ENCODE measurements at places on chromosomes 1 and 21.
A peak's percentile ranks its signal among the peaks of the same experiment; 100 is the strongest.

GRCh38 chr1:15965228-15965767, 10.6 kb downstream of the ZBTB17 start:
- DNase-seq = peak; percentile 36

DNA sequence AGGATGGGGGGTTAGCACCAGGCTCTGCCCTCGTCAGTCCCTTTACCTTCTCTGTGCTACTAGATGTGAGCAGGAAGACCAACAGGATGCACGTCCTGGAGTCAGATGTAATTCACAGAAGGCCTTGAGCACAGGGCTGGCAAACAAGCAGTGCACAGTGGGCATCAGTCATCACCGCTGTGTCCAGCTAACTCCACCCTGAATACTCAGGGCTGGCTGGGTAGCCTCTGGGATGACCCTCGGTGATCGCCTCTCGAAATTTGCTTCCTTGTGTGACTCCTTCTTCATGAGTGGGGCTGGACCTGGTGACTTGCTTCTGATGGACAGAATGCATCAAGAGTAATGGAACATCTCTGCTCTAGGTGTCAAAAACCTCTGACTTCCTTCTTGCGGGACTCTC, 92.2 kb upstream of the TMPRSS2 start:
- no peak for DNase-seq

- DNase-seq = peak; percentile 28
These were observed 37.1 kb upstream of the ARHGEF10L start for GRCh38 chr1:17502326-17502778.

- no peak for DNase-seq
These were observed at the start of gene ADAMTS1 for GRCh38 chr21:26845066-26845758. TSS of gene ADAMTS1 (minus strand) at chr21:26845409. CDS start at chr21:26844954, 455 bp downstream.

GRCh38 chr1:3465091-3465934, 10.8 kb downstream of the ARHGEF16 start:
- no peak for DNase-seq

GRCh38 chr1:197683895-197684553, 91.3 kb downstream of the DENND1B start:
- DNase-seq = no peak

DNA sequence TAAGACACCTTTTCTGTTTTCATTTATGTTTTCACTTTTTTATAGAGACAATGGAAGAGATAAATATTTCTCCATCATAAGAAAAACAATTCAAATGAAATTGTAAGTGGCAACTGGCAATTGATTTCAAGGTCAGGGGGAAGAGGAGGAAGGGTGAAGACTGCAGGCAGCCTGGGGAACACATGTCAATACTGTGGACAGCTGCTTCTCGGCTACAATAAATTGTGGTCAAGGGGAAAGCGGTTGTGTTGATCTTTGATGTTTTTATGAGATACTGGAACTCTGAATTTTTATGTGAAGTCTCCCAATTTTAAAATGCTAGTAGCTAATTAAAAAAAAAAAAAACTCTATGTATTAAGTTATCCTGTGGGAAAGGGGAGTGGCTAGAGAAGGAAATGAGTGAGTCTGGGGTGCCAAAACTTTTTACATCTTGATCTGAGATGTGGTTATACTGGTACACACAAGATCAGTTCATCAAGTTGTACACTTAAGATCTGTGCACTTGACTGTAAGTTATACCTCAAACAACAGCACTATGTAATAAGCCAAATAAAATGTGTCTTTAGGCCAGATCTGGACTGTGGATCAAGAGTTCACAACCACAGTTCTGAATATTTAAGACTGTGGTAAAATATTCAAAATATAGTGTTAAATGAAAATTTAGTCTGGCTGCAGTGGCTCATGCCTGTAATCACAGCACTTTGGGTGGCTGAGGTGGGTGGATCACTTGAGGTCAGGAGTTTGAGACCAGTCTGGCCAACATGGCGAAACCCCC, 18.0 kb downstream of the SSX2IP start:
- no peak for DNase-seq

- DNase-seq = peak; percentile 26
These were observed 19.3 kb downstream of the AHCYL1 start for GRCh38 chr1:110003747-110004428.

- DNase-seq = no peak
These were observed 2251.6 kb downstream of the NCAM2 start for GRCh38 chr21:23249760-23250159.

DNA sequence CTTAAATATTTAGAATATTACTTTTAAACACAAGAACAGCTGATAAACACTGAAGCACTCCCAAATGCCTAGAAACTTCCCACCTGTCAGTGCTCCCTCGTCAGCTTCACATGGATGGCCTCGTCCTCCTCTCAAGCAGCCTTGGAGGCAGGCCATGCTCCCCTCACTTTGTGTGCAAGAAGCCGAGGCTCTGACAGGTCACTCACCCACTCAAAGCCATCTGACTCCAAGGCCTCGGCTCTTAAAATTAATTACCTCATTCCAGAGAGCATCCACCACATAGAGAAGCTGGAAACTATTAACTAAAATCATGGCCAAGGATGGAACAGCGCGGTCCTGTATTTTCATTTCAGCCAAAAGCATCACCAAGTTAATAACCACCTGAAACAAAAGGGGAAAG, 17.8 kb downstream of the LBR start:
- no peak for DNase-seq

GRCh38 chr1:167081594-167082156, 8.5 kb downstream of the GPA33 start:
- DNase-seq = no peak

DNA sequence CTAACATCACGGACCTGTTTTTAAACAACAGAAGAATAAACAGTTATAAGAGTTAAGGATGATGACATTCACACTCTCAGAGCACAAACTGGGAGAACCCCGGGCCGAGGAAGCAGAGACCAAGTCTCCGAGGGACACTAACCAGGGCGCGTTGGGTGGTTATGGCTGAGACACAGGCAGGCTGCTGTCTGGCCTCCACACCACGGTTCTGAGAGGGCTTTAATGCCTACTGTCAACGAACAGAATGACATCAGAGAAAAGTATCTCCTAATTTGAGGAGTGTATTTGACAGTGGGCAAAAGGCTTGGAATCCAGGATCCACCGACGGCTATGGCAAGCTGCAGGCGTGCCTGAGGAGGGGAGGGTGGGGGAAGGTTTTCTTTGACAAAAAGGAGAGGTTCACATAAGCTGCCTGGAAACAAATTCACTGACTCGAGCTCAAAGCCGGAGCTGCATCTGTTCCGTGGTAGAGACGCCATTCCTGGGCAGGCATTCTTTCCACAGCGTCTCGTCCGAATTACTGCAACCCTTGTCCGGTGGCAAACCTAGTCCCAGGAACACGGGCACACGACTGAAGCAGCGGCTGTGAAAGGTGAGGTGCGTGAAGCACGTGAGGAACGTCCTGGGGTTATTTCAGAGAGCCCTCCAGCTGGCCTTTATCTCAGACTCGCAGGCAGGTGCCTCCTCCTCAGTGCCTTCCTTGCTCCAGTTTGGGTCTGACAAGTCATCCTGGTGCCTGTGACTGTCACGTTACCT, 9.4 kb downstream of the POFUT2 start:
- no peak for DNase-seq

- DNase-seq = no peak
These were observed 7.5 kb downstream of the ID3 start for GRCh38 chr1:23551849-23552248.

DNA sequence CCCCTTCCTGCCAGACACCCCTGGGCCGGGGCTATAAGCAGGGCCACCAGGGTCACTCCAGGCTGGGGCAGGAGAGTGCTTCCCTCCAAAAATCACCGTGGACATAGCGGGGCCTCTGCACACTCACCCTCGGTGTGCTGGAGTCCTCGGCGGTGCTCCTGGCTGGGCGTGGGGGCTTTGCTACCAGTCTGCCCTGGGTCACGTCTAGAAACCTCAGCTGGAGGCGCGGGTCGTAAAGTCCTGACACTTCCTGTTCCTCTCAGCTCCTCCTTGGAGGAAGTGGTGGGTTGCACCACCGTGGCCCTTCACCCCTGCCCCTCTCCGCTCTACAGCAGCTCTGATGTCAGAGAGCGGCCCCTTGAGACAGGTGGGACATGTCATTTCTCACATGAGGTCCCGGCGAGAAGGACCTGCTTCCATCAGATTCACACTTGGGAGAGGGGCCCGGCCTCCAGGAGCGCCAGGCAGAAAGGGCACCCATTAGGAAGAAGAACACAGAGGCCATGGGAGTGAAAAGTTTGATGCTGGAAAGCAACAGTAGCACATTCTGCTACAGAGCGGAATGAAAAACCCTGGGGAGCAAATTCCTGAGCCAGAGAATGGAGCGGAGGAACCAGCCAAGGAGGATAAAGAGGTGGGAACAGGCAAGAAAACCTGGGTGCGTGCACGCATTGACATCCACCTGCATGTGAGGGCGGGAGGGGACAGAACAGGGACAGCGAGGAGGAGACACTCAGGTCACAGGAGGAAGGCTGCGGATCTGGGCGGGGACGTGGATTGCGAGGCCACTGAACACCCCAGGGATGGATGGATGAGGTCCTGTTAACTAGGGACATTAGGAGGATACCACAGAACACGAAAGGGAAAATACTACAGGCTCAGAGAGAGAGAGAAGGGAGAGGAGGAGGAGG, at the start of gene ITGB2:
Gene ITGB2 (minus strand): TSS at position 206 of the 911 bp plus-strand sequence. CDS start 10,117 bp downstream, outside the sequence.
- peak; percentile 56 for DNase-seq

DNA sequence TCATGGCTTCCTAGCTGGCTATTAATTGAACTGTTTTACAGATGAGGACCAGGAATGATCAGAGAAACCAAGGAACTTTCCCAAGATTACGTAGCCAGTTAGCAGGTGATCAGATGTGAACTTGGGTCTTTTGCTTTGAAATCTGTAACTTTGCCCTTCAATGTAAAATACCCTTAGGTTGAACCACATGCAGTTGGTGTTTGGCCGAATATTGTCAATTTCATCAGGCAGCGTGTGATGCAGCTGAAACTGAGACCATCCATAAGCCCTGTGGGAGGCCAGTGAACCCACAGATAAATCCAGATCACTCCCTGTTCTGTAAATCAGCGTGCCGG, 150.8 kb downstream of the ETS2 start:
- DNase-seq = no peak

DNA sequence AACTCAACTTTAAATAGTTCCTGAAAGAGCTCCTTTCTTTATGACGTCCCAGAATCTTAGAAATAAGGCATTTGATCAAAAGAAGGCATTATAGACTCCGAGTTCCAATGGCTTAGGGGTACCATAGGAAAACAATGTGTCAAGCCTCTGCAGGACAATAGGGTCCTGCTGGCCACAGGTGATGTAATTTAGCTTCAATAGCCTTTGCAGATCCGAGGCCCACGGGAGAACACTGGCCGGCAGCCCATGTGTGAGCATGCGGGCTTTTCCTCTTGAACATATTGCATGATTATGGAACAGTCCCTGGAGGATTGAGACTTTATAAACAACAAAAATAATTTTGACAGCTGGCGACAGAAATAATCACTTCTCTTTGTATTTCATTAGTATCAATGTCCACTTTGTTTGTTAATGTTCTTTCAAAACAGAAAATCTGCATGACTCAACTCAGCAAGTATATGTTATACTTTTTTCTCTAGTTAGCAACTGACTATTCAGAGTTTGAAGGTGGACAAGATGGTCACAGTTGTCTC, 49.0 kb upstream of the NR5A2 start:
- no peak for DNase-seq

DNA sequence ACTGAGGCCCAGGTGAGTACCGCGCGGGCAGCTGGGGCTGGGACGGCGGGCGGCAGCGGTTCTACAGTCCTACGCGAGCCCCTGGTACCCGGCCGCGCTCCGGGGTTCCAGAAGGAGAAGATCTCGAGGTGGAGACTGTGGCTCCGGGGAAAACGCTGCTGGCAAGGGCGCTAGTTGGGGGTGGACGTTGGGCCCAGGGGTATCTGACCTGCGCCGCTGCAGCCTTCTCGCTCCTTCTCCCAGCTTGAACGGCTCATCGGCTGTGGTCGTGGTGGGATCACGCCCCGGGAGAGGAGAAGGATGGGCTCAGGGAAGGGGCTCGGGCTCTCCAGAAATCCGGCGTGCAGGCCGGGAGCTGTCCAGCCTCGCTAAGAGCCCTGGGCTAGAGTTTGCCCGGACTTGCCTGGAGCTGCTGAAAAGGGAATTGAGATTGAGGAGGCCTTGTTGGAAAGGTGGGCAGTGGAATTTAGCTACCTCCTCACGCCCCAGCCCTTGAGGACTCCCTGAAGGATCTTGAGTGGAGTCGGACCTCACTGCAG, 1.1 kb upstream of the POU3F1 start:
- no peak for DNase-seq

DNA sequence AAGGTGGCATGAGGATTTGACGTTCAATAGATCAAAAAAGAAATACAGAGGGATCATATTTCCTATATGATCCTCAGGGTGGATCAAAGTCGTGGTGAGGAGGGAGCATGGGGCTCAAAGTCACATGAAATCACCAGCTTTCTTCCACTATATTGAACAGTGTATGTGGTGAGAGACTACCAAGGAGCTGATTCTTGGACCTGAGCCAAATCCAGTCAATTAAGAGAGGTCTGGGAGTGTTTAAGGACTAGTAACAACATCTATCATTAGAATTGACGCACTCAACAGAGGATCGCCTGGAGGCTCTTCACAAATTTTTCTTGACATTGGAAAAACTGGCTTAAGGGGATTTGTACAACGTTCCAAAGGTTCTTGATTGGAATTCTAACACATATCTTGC, 267.7 kb upstream of the PROX1 start:
- DNase-seq = no peak

GRCh38 chr1:206829282-206829681, 36.1 kb upstream of the IL20 start:
- peak; percentile 7 for DNase-seq

DNA sequence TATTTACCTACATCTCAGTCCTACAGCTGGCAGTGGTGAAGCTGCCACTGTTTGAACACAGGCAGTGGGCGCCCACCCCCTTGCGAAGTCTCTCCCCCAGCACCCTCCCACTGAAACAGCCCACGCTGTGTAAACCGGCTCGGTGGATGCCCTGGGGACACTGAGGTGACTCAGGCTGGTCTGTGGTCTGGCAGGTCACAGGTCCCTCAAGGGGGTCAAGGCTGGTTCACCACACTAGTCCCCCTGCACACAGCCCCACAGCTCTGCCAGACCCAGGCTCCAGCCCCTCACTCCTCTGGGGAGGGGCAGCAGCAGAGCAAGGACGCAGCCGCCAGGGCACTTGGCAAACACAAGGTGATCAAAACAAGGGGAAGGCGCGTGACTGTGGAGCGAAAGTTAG, 7.6 kb downstream of the CHD5 start:
- DNase-seq = no peak

DNA sequence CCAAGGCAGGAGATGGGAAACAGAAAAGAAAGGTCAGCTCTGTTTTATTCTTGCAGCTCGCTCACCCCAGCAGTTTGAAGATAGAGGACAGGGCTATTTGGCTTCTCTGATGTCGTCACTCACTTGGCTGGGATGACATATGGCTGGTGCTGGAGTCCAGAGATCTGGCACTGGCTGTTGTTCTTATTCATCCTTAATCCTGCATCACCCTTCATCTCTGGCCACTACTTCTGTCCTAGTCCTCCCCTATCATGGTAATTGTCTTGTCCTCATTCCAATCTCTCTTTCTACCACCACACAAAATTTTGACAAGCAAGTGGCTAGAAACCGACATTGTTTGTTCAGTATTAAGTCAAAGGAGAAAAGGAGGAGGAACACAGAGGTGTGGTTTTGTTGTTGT, 103.8 kb upstream of the PDE4B start:
- DNase-seq = no peak

All from CD4-positive, alpha-beta T cell treated with Interleukin-15 for 4 hours (primary cell).